Stimulated activated CD8-positive, alpha-beta memory T cell treated with anti-CD3 and anti-CD28 coated beads, Interleukin-2, amount 100 ng/mL, for 1 hour (primary cell): ENCODE measurements at places on chromosomes 6 and 20.

DNA sequence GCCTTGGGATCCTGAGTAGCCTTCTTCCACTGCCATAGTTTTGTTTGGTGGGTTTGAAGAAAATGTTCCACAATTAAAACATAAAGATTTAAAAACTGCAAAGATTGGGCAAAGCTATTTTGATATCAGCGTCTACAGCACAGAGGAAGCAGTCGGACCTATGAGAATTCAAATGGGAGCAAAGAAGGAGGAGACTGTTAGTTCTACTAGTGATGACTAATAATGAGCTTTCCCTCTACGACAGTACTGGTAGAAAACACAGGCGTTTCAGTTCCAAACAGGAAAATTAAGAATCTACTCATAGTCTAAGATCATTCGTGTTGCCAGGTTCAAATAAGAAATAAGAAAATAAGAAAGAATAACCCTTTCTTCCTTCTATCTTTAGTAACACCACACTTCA, 121.2 kb downstream of the INSM1 start:
- DNase-seq: no peak

DNA sequence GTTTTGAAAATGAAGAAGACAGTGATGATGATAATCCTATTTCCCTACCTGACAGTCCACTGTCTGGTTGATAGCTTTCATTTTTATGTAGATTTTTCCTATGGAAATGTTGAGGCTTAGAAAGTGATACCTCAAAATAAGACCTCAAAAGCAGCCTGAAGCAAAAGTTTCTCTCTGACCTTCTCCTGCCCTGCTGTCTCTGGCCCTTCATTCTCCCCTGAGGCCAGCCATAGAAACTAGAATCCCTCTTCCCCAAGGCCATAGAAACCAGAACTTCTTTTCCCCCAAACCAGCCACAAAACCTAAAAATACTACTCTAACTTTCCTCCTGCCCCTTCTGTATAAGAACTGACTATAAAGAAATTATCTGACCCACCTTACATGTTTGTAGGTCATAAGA, 52.6 kb upstream of the GCM1 start:
- DNase-seq: no peak

- no peak for DNase-seq
Observed at GRCh38 chr6:7241709-7242645, 71.0 kb downstream of the SSR1 start.

DNA sequence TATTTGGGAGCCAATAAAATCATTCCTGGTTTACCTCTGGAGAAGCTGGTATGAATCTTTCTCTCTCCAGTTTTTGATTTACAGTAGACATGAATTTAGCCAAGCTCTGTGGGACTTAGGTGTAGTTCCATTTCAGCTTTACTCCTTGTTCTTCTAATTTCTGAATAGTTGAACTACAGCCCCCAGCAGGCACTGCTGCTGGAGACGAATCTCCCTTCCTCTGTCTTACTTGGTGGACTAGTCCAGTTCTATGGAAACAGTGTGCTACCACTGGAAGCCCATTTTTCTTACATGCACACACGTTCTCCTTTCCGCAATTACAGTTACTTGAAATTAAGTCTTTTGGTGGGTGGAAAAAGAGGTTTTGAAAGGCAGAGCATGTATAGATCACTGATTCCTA, 42.3 kb downstream of the RALGAPB start:
- DNase-seq: no peak

DNA sequence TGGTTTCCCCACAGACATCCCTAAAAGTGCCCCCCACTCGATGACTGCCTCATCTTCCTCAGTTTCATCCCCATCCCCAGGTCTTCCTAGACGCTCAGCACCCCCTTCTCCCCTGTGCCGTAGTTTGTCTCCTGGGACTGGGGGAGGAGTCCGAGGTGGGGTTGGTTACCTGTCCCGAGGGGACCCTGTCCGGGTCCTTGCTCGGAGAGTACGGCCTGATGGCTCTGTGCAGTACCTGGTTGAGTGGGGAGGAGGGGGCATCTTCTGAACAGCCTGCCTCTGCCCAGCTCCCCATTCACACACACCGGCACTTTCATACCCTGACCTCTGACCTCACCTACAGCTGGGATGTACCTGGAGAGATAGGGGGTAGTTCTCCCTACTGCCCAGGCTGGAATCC, 2.1 kb downstream of the CUTA start:
- DNase-seq: no peak

GRCh38 chr20:57216669-57217068, 49.8 kb downstream of the BMP7 start:
- no peak for DNase-seq

DNA sequence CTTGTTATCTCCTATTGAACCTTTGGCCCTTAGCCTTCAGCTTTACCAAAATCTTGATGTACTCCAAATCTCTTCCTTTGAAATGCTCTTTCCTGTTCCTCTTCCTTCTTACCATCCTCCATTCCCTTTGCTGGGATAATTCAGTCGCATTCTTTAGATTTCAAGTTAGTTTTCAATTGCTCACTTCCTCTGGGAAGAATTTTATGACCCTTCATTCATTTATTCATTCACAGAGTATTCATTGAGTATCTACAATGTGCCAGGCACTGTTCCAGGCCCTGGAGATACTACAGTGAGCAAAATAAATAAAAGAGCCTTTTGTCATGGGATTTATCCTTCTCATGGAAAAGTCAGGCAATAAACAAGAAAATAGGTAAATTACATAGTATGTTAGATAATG, 548.2 kb upstream of the FLRT3 start:
- DNase-seq: no peak

DNA sequence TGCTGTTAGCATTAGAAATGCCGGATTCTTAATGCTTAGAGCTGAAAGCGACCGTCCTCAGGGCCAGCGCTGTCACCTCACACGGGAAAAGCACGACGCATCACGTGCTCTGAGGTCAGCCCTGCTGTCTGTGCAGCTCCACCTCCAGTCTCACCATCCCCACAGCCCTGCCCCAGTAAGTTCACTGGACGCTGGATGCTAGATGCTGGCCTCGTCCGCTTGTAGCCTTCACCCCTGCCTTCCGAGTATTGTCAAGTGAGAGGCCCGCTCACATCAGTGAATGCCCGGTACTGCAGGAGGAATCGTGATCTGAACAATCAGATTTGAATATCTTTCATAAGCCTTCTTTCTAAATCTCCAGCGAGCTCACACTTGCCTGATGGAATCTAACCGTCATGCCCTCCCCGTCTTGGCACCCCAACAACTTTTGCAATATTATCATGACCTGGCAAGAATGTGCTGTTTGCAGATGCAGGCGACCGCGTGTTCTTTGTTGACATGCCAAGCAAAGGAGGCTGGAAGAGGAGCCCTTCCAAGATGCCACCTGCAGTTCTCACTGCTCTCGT, 64.9 kb downstream of the DLL1 start:
- DNase-seq: no peak

DNA sequence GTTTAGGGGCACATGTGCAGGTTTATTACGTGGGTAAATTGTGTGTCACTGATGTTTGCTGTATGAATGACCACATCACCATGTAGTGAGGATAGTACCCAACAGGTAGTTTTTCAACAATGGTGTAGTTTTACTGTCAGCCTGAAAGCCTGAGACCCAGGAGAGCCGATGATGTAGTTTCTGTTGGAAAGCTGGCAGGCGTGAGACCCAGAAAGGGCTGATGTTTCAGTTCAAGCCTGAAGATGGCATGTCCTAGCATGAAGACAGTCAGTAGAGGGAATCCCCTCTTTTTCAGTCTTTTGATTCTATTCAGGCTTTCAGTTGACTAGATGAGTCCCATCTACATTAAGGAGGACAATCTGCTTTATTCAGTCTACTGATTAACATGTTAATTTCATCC, 96.7 kb downstream of the KLHL32 start:
- no peak for DNase-seq

GRCh38 chr6:32989368-32989767, 20.0 kb downstream of the HLA-DOA start:
- DNase-seq: no peak

DNA sequence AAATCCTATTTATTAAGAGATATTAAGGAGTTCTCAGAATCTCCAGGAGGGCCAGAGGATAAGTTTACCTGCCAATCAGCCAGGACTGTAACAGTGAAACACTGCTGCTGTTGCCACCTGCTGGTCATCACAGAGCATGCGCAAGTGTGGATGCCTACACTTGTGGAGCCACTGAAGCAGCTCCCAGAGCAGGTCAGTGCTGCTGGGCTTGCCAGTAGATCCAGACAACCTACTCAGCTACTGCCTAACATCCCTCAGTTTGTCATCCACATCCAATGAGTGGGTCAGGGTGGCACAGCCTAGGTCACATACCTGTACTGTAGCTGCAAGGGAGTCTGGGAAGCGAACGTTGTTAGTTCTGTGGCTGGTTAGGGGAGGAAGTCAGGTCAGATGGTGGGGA, 18.3 kb upstream of the NHSL1 start:
- peak; percentile 17 for DNase-seq

- no peak for DNase-seq
Observed at GRCh38 chr6:146968041-146968760, 236.0 kb upstream of the STXBP5 start.

DNA sequence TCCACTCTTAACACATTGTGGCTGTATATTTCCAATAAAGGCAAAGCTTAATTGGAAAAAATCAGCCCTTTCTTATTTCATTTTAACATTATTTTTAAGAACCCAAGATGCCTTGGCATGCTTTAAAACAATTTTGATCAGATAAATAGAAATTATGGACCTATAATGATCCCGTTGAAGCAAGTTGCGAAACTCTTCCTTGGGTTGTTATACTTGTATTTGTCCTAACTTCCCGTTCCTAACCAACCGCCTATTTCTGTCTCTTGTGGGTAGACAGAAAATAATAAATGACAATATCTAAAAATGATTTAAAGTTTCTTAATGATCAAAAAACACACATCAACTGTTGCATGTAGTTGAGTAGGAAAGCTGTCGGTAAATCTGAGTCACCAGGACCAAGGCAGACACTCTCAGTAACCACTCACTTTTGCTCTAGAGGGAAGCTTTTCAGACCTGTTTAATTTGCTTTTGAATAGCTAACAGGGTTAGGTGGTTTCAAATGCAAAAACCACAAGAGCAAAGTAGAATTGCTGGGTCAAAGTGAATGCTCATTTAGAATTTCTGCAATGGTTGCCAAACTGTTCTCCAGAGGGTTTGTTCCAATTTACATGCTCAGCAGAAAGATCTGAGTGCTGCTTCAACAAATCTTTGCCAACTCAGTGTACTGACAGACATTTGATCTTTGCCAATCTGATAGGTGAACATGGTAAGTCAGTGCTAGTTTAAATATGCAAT, 34.2 kb upstream of the KCNK5 start:
- DNase-seq: no peak

DNA sequence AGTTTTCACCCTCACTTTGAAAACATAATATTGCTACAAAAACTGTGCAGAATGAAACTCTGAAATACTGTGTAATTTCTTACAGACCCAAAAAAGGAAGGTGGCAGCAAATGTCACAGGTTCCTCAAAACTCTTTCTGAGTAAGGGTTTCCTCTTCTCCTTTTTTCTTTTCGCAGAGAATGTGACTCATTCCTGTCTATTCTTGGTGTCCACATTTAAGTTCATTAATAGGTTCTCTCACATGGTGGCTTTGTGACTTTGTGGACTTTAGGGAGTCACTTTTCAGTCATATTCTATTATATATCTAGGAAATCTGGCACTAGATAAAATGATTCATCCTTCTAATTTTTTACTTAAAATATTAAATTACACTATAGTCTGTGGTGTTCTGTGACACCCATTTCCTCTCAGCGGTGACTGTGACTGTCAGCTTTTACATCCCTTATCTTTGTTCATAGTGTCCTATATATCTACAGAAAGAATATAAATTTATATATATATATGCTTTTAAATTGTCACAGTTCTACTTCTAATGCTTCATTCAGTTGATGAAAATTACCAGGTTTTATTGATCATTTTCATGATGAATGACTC, 126.8 kb upstream of the HCRTR2 start:
- no peak for DNase-seq

- no peak for DNase-seq
Observed at GRCh38 chr6:34414999-34415858, 10.6 kb downstream of the RPS10 start.

GRCh38 chr20:52652271-52652670, 319.9 kb upstream of the TSHZ2 start:
- no peak for DNase-seq

GRCh38 chr20:63863021-63863797, 1.9 kb upstream of the TPD52L2 start:
- no peak for DNase-seq

- no peak for DNase-seq
Observed at GRCh38 chr6:107460083-107460631, 793 bp upstream of the PDSS2 start.

DNA sequence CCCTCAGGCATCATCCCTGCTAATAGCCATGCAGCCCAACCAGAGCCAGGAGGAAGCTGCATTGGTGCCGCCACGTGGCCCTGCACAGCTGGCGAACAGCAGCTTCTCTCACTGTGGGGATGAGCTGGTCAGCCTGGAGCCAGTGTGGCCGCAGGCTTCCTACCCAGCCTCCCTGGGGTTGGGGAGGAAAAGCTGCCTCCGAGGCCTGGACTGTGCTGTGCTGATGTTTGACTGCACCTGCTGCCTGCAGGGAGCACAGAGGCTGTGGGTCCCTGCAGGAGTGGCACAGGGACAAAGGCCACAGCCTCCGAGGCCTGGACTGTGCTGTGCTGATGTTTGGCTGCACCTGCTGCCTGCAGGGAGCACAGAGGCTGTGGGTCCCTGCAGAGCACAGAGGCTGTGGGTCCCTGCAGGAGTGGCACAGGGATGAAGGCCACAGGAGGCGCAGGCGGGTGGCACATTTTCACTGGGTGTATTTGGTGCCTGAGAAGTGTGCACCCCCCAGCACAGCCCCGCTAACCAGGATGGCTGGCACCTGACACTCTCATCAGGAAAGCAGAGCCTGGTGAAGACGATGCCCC, 83.9 kb downstream of the DLL1 start:
- no peak for DNase-seq

GRCh38 chr6:151330130-151330696, 61.1 kb downstream of the ZBTB2 start:
- DNase-seq: no peak

GRCh38 chr6:114195027-114195365, 147.8 kb downstream of the HS3ST5 start:
- no peak for DNase-seq

DNA sequence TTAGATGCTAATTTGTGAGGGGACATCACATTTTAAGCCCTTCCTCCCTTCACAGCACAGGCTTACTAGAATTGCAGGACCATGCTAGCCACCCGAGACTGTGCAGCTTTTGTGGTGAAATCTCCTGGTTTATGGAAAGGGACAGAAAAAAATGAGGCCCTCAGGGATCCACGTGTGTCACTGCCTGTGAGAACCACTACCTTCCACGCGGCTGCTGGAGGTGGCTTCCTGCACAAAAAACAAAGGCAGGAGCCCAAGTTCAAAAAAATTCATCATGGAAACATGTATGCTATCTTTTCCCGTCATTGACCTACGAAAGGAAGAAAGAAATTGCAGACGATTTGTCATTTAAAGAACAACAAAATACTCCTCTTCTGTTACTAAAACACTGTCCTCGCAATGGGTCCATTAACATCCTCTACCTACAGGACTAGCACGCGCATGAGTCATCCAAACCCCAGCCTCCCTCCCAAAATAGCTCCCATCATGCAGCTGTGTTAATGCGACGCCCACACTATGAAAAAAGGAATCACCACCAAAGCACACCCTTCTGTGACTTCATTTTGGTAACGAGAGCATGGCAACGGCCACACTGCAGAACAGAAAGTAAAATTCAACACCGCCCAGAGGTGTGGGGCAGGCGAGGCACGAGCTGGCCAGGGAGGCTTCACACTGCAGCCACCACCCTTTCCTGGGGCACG, 45.7 kb downstream of the RAMACL start:
- DNase-seq: peak; percentile 15

GRCh38 chr6:144646093-144647056, 361.2 kb downstream of the UTRN start:
- no peak for DNase-seq

- no peak for DNase-seq
Observed at GRCh38 chr6:168015009-168015408, 17.5 kb downstream of the KIF25 start.
